Activated naive CD4-positive, alpha-beta T cell treated with Interleukin-2 at 50 U/mL for 16 hours (primary cell): ENCODE measurements at places on chromosomes 5 and 9.
A peak's percentile ranks its signal among the peaks of the same experiment; 100 is the strongest.

DNA sequence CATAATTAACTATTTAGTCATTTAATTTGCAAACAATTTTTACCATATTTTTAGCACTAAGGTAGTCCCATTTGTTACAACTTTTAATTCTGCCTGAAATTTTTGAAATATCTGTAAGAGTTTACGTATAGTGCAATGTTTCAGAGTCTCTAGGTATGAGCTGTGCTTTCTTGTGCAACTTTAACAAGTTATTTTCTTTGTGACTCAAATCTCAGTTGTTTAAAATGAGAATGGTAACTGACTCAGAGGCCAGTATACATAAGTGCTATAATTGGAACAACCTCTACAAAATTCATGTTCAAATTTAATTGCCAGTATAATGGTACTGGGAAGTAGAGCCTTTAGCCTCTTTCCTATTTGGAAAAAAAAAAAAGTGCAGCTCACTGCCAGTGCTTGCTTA, 14.2 kb upstream of the ZNF883 start:
- no peak for DNase-seq

DNA sequence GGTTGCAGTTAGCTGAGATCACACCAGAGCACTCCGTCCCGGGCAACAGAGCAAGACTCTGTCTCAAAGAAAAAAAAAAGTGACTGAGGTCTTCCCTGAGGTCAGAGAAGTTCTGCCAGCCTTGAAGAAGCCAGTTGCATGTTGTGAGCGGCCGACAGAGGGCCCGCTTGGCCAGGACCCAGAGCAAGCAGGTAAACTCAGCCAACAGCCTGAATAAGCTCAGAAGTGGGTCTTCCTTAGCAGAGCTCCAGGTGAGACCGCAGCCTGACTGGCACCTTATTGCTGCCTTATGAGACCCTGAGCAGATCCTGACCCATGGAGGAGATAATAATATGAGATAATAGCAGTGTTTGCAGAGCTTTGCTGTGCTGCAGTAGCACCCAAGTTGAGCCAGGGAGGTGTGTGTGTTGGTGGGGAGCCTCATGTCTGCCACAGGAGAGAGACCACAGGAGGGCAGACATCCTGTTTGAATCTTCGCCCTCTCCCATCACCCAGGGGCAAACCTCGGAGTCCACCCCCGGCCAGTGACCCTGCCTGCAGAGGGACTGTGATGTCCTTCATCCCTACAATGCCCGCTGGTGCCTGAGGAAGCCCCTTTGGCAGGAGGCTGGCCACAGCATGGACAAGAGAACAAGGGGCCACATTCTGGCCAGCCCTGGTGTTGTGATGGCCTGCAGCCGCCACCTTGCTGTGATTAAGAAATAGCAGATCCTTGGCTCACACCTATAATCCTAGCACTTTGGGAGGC, 10.8 kb upstream of the BARX1 start:
- no peak for DNase-seq

GRCh38 chr9:110029429-110029955, 178.5 kb downstream of the C9orf152 start:
- DNase-seq = no peak

DNA sequence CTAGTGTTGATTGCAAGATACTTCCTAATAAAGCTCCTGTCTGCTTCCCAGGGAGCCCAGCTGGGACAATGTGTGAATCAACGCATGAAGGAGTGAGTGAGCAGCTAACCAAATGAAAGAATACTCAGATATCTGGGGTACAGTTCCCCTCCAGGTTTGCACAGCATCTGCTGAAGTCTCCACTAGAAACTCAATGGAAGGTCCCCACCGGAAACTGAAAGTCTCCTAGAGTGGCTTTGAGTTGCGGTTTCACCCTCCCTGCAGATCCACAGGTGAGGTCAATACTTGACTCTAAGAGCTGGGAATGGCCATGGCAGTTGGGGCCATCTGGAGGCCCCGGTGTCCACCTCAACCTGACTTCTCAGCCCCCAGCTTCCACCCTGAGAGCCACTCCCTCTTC, 198.2 kb upstream of the MSX2 start:
- DNase-seq = no peak

DNA sequence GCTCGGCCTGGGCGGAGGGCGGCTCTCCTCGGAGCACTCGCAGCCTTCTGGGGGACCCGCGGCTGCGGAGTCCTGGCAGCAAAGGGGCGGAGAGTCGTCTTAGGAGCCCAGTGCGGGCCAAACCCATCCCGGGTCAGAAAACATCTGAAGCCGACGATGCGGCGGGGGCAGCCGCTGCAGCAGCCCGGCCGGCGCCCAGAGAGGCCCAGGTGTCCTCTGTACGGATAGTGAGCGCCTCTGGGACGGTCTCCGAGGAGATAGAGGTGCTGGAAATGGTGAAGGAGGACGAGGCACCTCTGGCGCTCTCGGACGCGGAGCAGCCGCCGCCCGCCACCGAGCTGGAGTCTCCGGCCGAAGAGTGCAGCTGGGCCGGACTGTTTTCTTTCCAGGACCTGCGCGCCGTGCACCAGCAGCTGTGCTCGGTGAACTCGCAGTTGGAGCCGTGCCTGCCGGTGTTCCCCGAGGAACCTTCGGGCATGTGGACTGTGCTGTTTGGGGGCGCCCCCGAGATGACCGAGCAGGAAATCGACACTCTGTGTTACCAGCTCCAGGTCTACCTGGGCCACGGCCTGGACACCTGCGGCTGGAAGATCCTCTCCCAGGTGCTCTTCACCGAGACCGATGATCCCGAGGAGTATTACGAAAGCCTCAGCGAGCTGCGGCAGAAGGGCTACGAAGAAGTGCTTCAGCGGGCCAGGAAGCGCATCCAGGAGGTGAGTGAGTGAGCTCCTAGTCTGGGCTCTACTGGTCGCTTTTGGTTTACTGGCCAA, 1.2 kb downstream of the JMY start:
- DNase-seq = peak; percentile 44

- DNase-seq = no peak
Measured at GRCh38 chr5:2399096-2399495, 352.4 kb downstream of the IRX2 start.

- no peak for DNase-seq
Measured at GRCh38 chr5:3963652-3964051, 368.0 kb downstream of the IRX1 start.

DNA sequence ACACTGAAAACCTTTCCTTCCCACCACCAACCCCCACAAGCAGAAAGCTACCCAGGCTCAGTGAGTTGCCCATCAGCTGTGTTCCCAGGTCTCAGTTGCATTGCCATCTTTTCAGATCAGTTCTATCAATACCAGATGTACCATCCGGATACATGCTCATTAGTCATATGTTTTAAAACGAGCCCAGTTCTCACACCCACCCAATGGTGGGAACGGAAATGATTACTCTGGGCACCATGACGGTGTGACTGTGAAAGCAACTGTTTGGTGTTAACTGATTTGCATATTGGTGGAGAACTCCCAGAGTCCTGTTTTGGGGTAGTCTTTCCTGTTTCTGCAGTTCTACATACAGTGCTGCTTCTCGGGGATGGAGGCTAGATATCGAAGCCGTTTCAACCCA, 212.3 kb downstream of the TRIM36 start:
- DNase-seq = no peak

DNA sequence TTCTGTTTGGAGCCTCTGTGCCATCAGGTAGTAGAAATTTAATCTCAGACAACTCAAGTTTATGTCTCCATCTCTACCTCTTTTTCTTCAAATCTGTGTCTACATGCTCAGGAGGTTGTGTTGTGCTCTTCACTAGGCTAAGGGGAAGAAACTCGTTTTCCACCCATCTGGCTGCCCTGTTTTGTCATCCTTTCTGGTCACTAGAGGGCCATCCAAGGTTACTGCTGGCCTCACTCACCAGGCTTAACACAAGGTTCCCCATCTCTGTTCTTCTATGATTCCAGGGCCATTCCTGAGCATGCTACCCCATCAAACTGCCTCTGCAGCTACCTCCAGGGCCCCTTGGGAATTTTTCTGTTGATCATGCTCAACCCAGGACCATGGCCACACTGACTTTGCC, 213.3 kb upstream of the FBXL7 start:
- DNase-seq = no peak

DNA sequence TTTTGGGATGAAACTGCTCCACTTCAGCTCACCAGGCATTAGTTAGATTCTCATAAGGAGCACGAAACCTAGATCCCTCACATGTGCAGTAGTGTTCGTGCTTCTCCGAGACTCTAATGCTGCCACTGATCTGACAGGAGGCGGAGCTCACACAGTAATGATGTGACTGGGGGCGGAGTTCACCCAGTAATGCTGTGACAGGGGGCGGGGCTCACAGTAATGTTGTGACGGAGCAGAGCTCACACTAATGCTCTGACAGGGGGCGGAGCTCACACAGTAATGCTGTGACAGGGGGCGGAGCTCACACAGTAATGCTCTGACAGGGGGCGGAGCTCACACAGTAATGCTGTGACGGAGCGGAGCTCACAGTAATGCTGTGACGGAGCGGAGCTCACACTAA, 27.1 kb upstream of the LRRC14B start:
- no peak for DNase-seq

DNA sequence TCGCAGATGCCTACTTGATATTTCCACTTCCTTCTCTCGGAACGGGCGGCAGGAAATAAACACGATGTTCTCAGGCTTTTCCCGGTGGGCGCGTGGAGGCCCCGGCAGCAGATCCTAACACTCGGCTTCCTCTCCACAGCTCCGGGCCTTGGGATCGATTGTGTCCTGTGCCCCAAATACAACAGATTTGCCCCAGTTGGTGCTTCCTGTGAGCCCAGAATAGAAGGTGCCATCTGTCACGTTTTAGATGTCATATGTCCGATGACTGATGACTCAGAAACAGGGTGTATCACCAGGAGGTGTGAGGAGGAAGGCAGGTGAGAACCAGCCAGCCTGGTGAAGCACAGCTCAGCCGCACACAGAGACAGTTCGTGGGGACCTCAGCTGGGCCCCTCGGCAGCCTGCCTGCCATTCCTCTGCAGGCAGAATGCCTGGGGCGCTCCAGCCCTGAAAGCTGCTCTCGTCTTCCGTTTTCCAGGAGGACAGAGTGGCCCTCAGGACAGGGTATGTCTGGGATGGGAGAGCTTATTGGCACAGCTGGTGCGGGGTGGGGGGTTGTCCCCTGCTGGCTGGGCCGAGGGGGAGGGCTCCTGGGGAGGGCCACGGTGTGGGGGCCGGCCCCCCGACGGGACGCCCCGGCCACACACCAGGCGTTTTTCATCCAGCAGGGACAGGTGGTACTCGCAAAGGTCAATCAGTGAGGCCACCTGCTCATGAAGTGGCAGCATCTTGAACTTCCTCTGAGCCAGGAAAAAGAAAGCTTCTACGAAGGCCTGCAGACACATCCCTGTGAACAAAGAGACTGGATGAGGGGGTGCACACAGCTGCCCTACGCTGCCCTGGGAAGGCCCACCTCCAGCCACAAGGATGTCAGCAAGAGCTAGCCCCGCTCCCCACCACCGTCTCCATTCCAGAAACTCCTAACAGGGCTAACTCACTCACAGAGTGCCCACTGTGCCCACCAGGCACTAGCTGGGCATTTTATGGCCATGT, 171.0 kb downstream of the DAB2IP start:
- no peak for DNase-seq

- DNase-seq = no peak
Measured at GRCh38 chr5:1494780-1495524, 28.8 kb downstream of the LPCAT1 start.

DNA sequence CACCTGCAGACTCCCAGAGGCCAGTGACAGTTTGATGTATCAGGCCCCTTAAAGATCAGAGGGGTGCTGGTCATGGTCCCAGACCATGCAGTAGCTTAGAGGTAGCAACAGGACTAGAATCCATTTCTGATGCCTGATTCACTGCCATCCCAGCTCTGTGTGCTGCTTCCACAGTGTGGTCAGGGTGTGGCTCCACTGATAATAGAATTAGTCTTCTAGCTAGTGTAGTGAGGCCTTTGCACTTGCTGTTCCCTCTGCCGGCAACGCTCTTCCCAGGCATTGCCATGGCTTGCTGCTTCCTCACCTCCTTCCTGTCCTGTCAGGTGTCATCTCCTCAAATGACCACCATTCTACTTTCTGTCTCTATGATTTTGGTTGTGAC, 15.8 kb downstream of the PPARGC1B start:
- DNase-seq = no peak

- DNase-seq = no peak
Measured at GRCh38 chr5:178248750-178249149, 16.1 kb upstream of the PHYKPL start.

GRCh38 chr5:145681686-145682085, 153.5 kb downstream of the PRELID2 start:
- peak; percentile 10 for DNase-seq

- DNase-seq = no peak
Measured at GRCh38 chr9:95551406-95551805, 34.6 kb upstream of the PTCH1 start.

GRCh38 chr5:171771856-171772255, 13.8 kb upstream of the SMIM23 start:
- no peak for DNase-seq

DNA sequence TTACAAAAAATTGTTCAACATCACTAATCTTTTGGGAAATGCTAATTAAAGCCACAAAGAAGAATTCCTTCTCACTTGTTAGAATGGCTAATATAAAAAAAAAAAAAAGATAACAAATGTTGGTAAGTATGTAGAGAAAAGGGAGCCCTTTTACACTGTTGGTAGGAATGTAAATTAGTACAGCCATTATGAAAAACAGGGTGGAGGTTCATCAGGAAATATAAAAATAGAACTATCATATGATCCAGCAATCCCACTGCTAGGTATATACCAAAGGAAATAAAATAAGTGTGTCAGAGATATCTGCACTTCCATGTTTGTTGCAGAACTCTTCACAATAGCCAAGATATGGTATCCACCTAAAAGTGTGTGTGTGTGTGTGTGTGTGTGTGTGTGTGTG, 83.5 kb upstream of the RGMB start:
- DNase-seq = no peak

DNA sequence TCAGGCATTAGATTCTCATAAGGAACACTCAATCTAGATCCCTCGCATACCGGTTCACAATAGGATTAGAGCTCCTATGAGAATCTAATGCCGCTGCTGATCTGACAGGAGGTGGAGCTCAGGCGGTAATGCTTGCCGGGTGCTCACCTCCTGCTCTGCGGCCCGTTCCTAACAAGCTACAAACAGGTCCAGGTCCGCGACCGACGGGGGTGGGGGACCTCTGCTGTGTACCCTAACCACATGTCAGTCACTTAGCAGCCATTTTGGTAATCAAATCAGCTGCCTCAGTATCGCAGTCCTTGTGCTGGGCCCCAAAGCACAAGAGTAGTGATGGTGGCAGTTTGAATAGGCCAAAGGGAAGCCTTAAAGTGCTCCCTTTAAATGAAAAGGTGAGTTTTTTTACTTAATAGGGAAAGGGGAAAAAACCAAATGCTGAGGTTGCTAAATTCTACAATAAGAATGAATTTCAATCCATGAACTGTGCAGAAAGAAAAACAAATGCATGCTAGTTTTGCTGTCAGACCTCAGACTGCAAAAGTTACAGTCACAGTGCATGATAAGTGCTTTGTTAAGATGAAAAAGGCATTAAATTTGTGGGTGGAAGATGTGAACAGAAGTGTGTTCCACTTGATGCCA, 67.0 kb upstream of the TNPO1 start:
- DNase-seq = no peak

GRCh38 chr9:133513214-133514100, 11.3 kb downstream of the MYMK start:
- no peak for DNase-seq
